Osteoblast (primary cell): ENCODE measurements at places on chromosomes 3 and 15. TPM values are rescaled to one million over a fixed set of nuclear protein-coding genes. Genes with fewer than 3 reads are reported as not detected.
A peak's percentile ranks its signal among the peaks of the same experiment; 100 is the strongest.

Gene FBXO40
- not detected in 2 replicates for total RNA-seq

Gene NISCH
- total RNA-seq: 72.2 and 83.2 TPM in 2 replicates

- peak; percentile 83 for DNase-seq
- no peak overlapping the region for H3K4me3 ChIP-seq
- no peaks in the 10 kb centered on the region for H3K36me3 ChIP-seq
- H3K4me1 ChIP-seq: no peaks in the 10 kb centered on the region
- no peak overlapping the region for H3K27ac ChIP-seq
- H3K27me3 ChIP-seq: no peaks in the 10 kb centered on the region
These were observed 21.2 kb upstream of the CRBN start for GRCh38 chr3:3200632-3201212.

GRCh38 chr15:83927704-83928391 is 273.9 kb downstream of the ADAMTSL3 start:
- no peaks in the 10 kb centered on the region for H3K36me3 ChIP-seq
- H3K27me3 ChIP-seq: no peaks in the 10 kb centered on the region
- H3K27ac ChIP-seq: no peak overlapping the region

GRCh38 chr15:80375968-80376891 is 28.0 kb upstream of the ARNT2 start:
- H3K36me3 ChIP-seq: no peaks in the 10 kb centered on the region
- no peak overlapping the region for H3K27ac ChIP-seq
- peaks cover 43% of the 10 kb centered on the region for H3K27me3 ChIP-seq
- no peak for DNase-seq

DNA sequence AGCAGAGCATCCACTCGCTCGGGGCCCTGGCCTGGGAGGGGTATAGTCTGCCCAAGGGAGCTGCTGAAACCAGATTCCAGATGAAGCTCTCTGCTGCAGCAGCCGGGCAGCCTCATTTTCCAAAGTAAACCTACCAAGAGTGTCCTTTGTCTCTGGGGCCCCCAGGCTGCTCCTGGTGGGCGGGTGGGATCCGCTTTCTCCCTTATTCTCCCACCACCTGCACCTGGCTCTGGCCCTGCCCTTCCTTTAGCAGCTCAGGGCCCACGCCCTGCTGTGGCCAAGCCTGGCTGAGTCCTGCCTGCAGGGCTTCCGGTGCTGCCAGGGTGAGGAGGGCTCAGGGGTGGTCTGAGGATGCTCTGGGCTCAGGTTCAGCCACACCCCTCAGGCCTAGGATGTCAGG is 13.0 kb downstream of the SCN5A start:
- H3K4me1 ChIP-seq: no peaks in the 10 kb centered on the region
- DNase-seq: peak; percentile 41
- H3K27ac ChIP-seq: no peak overlapping the region
- no peak overlapping the region for H3K4me3 ChIP-seq

- H3K27ac ChIP-seq: no peak overlapping the region
- no peaks in the 10 kb centered on the region for H3K27me3 ChIP-seq
- DNase-seq: peak; percentile 98
- H3K36me3 ChIP-seq: no peaks in the 10 kb centered on the region
- H3K4me3 ChIP-seq: no peak overlapping the region
These were observed 33.2 kb upstream of the IQSEC1 start for GRCh38 chr3:13106308-13107001.
